H1 (cell line): ENCODE measurements at places on chromosomes 13 and 19. TPM values are rescaled to one million over a fixed set of nuclear protein-coding genes. Genes with fewer than 3 reads are reported as not detected.

DNA sequence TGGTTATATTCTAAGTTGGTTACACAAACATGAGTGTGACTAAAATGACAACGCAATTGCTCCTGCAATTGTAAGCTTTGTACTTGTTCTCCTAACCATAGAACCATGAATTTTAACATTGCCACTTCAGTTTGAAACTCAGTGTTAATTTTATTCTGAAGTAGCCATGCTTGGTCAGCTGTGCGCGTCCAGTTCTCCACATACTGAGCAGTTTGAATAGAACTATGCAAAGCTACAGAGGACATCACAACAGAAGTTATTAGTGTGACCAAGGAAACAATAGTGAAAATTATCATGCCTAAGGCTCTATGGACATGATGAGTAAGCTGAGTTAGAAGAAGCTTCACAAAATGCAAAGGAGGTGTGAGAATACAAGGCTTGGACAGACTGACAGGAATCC, 19.6 kb upstream of the ZNF100 start:
- no peaks in the 10 kb centered on the region for H3K4me1 ChIP-seq
- no peak overlapping the region for H3K4me3 ChIP-seq
- H3K36me3 ChIP-seq = no peaks in the 10 kb centered on the region

- H3K27me3 ChIP-seq = no peaks in the 10 kb centered on the region
- H3K4me1 ChIP-seq = peaks cover 4% of the 10 kb centered on the region
- H3K27ac ChIP-seq = no peak overlapping the region
- DNase-seq = no peak
These were observed 8.7 kb downstream of the HIPK4 start for GRCh38 chr19:40381321-40381720.

GRCh38 chr13:56020425-56020824, 1120.3 kb upstream of the PRR20A start:
- DNase-seq = no peak
- H3K27ac ChIP-seq = no peak overlapping the region
- no peaks in the 10 kb centered on the region for H3K36me3 ChIP-seq
- H3K27me3 ChIP-seq = no peaks in the 10 kb centered on the region
- peaks cover 3% of the 10 kb centered on the region for H3K4me1 ChIP-seq

GRCh38 chr19:9065457-9066014, 21.3 kb upstream of the OR1M1 start:
- peaks cover 4% of the 10 kb centered on the region; the same call in 1 of the 2 replicates for H3K4me1 ChIP-seq
- no peaks in the 10 kb centered on the region for H3K36me3 ChIP-seq
- DNase-seq = no peak
- H3K27me3 ChIP-seq = no peaks in the 10 kb centered on the region

DNA sequence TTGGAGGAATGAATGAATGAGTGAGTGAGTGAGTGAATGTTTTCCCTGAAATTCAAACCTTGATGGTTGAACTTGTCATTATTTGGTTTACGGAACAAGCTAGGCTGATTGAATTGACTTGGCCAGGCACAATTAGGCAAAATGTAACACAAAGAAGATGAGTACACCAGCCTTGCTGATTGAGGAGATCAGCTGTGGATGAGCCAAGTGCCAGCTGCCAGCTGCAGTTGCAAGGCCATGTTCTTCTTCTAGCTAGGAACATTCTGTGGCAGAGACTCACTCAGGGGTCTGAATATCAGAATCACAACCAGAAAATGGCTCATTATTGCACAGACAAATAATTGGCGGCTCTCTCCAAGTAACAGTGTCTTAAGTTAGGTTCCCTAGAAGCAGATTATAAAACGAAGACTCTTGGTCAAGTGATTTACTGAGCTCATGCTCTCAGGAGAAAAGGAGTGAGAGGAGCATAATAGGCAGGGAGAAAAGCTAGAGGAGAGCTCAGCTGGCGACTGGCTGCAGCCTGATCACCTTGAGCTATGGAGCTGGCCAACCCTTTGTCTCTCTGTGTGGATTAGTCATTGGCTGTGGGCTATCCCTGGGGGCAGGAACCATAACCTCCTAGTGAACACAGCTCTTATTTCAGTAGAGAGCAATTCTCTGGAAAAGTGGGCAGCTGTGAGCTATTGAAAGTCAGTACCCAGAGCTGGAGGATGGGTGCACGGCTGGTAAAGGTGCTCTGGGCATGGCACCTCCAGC, 225.3 kb upstream of the SERP2 start:
- no peaks in the 10 kb centered on the region for H3K4me1 ChIP-seq
- no peak for DNase-seq
- no peak overlapping the region for H3K27ac ChIP-seq
- no peaks in the 10 kb centered on the region for H3K27me3 ChIP-seq
- no peak overlapping the region for H3K4me3 ChIP-seq

- no peak overlapping the region for H3K27ac ChIP-seq
- no peak overlapping the region for H3K4me3 ChIP-seq
- H3K27me3 ChIP-seq = no peaks in the 10 kb centered on the region
- H3K36me3 ChIP-seq = no peaks in the 10 kb centered on the region
- no peaks in the 10 kb centered on the region for H3K4me1 ChIP-seq
These were observed 27.1 kb upstream of the DOCK9 start for GRCh38 chr13:99004978-99005377.

DNA sequence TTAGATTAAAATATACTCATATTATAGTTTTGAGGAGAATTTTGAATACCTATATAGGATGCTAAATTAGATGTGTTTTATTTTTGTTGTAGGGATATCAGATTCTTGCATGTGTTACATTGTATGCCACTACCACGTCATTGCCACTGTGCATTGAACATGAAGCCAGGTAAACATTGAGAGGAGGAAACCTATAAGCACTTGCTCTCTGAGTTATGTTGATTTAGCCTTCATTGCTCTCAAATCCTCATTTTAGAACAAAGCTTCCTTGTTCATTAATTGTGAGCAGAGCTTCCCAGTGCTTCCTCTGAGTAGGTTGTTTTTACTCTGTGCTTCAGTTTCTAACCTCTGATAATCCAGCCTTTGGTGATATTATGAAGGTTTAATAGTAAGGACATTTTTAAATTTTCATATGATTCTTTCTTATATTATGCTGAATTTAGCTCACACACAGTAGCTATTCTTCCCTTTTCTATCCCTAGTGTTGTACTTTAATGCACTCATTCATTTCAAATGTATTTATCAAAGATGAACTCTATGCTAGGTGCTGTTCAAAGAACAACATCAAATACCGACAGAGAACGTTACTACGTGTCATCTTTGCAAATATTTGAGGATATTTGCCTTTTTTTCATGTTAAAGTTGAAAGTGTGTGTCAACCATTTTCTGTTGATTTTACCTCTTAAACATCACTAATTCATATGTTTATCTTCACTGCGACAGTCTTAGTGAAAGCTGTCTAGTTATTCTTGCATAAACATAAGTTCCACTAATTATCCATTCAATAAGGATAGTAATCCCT, 1448.0 kb upstream of the MIR17HG start:
- H3K4me1 ChIP-seq = no peaks in the 10 kb centered on the region
- H3K36me3 ChIP-seq = no peaks in the 10 kb centered on the region
- no peak for DNase-seq
- no peak overlapping the region for H3K27ac ChIP-seq
- no peak overlapping the region for H3K4me3 ChIP-seq

- no peak for DNase-seq
- no peak overlapping the region for H3K27ac ChIP-seq
- no peaks in the 10 kb centered on the region for H3K36me3 ChIP-seq
- no peaks in the 10 kb centered on the region for H3K27me3 ChIP-seq
These were observed 131.3 kb downstream of the SLC7A1 start for GRCh38 chr13:29464105-29464679.

- H3K27ac ChIP-seq = no peak overlapping the region
- H3K36me3 ChIP-seq = peaks cover 28% of the 10 kb centered on the region
- H3K27me3 ChIP-seq = no peaks in the 10 kb centered on the region
- no peak overlapping the region for H3K4me3 ChIP-seq
- DNase-seq = no peak
These were observed 11.3 kb downstream of the ELAVL1 start for GRCh38 chr19:7994114-7994513.

- H3K4me1 ChIP-seq = no peaks in the 10 kb centered on the region
- no peak overlapping the region for H3K27ac ChIP-seq
- H3K4me3 ChIP-seq = no peak overlapping the region
- no peaks in the 10 kb centered on the region for H3K27me3 ChIP-seq
- no peaks in the 10 kb centered on the region for H3K36me3 ChIP-seq
These were observed 59.4 kb downstream of the SLC10A2 start for GRCh38 chr13:103006641-103007426.

DNA sequence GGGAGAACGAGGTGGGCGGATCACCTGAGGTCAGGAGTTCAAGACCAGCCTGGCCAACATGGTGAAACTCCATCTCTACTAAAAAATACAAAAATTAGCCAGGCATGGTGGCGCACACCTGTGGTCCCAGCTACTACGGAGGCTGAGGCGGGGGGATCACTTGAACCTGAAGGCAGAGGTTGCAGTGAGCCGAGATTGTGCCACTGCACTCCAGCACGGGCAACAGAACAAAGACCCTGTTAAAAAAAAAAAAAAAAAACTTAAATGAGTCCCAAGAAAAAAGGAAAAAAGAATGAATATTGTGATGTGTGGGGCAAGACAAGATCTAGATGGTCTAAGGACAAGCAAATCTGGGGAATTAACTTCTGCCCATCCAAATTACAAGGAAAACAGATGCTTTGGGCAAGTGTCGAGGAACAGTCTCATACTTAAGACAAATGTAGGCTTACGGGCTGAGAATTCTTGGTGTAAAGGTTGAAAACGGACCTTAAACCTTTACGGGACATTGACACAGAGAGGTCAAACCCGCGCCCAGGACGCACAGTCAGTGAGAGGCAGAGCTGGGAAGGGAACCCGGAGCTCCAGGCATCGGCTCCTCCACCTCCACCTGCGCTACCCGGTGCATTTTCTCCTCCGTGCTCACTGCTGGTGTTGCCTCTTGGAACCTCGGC, 656 bp upstream of the ZNF324 start:
- no peak for DNase-seq
- H3K4me1 ChIP-seq = no peaks in the 10 kb centered on the region
- no peak overlapping the region for H3K27ac ChIP-seq
- no peaks in the 10 kb centered on the region for H3K27me3 ChIP-seq
- H3K4me3 ChIP-seq = peak overlapping the region; percentile 69
- H3K36me3 ChIP-seq = no peaks in the 10 kb centered on the region

- DNase-seq = no peak
- no peaks in the 10 kb centered on the region for H3K4me1 ChIP-seq
- no peak overlapping the region for H3K4me3 ChIP-seq
These were observed 25.3 kb downstream of the NAXD start for GRCh38 chr13:110640591-110641029.

- no peaks in the 10 kb centered on the region for H3K36me3 ChIP-seq
- peaks cover 3% of the 10 kb centered on the region; the same call in 1 of the 2 replicates for H3K27me3 ChIP-seq
- no peak overlapping the region for H3K27ac ChIP-seq
- peak; percentile 13 for DNase-seq
- no peaks in the 10 kb centered on the region for H3K4me1 ChIP-seq
These were observed 158.0 kb upstream of the SOX1 start for GRCh38 chr13:111908981-111909380.

- peaks cover 4% of the 10 kb centered on the region; the same call in 1 of the 2 replicates for H3K36me3 ChIP-seq
- DNase-seq = no peak
- H3K27ac ChIP-seq = no peak overlapping the region
These were observed 31.4 kb downstream of the FLT1 start for GRCh38 chr13:28463481-28463880.

GRCh38 chr19:28492621-28493020, 720.3 kb downstream of the UQCRFS1 start:
- no peak overlapping the region for H3K4me3 ChIP-seq
- H3K27me3 ChIP-seq = no peaks in the 10 kb centered on the region
- no peaks in the 10 kb centered on the region for H3K36me3 ChIP-seq
- H3K27ac ChIP-seq = no peak overlapping the region
- H3K4me1 ChIP-seq = peaks cover 12% of the 10 kb centered on the region
- DNase-seq = no peak

GRCh38 chr19:4320419-4320818, 16.0 kb downstream of the FSD1 start:
- H3K4me3 ChIP-seq = no peak overlapping the region
- peaks cover 3% of the 10 kb centered on the region; the same call in 1 of the 2 replicates for H3K36me3 ChIP-seq
- no peak for DNase-seq
- no peaks in the 10 kb centered on the region for H3K4me1 ChIP-seq

DNA sequence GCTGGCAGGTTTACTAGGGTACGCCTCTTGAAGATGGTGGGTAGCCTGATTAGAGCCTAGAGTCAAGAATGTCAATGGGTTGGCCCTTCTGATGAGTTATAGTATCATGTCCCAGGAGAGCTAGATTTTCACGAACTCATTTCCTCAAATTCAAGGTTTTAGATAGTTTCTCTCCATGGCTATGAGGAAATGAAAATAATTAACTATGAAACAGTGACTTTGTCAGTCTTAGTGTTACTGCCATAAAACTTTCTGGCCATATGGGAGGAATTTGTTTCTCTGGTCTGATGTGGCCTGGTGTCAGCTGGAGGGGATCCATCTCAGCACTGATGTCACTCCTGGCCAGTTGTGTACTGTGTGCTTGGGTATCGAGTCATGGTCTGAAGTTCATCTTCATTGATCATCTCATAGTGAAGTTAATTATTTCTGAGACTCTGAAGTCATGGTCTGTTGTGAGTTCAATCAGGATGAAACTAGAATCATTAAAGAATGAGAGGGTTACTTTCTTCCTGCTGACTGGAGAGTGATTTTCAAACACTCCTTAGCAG, 49.4 kb upstream of the TNFSF11 start:
- no peak for DNase-seq
- H3K4me1 ChIP-seq = no peaks in the 10 kb centered on the region
- H3K27me3 ChIP-seq = no peaks in the 10 kb centered on the region
- no peaks in the 10 kb centered on the region for H3K36me3 ChIP-seq

The LGALS13 gene
- total RNA-seq = not detected in 2 replicates

The DKKL1 gene
- 2.6 and 3.1 TPM in 2 replicates for total RNA-seq

The SELENOV gene
- 8.4 and 11.0 TPM in 2 replicates for total RNA-seq
